Memory B cell (primary cell): ENCODE measurements at places on chromosomes 2 and 18.

DNA sequence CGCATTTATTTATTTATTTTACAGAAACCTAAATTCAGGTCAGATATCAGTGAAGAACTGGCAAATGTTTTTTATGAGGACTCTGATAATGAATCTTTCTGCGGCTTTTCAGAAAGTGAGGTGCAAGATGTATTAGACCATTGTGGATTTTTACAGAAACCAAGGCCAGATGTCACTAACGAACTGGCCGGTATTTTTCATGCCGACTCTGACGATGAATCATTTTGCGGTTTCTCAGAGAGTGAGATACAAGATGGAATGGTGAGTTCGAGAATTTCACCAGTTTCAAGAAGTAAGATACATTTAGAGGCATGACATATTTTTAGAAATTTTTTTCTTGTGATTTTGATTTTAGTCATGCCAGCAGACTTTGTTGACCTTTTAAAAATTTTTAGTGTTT is 4.6 kb downstream of the CDCA7 start:
- DNase-seq: no peak

DNA sequence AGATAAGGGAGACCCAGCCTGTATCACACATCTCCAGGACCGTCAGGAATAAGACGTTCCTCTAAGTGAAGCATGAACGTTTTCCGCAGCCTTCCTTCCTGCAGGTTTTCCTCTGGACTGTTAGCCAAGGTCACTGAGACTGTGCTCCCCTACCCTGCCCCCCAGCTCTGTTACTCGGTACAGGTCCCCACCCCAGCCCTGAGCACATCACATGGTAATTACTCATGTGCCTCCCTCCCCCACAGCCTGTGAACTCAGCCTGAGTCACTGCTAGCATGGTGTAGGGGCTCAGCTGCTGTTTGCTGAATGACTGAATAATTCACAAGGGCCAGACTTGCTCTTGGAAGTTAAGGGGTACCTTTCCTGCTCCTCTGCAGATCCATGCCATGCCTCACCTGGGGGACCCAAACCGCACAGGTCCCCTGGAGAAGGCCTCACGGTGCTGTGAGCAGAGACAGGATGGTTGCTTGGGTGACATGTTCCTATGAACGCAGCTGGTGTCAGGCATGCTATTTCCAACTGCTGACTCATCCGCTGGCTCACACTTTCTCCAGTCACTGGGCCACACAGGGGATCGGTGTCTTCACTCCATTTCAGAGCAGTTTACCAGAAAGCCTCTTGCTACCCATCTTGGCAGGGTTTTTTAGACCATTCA is 88.2 kb downstream of the PLB1 start:
- DNase-seq: no peak

GRCh38 chr2:230360028-230360427 is 33.0 kb downstream of the SP140L start:
- DNase-seq: no peak

DNA sequence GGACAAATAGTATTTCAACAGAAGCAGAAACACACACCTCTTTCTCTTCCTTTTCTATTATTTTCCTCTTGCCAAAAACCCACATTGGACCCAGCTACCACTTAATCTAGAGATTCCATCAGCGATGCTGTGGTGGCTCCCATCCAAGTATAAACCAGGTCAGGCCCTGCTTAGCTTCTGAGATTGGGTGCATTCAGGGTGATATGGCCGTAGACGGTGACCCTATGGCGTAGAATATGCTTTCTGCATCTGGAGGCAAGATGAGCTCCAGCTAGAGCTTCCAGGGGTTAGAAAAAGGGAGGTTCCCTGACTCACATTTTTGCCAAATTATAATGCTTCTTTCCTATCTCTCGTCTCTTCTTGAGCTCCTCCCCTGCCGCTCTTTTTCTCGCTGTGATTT is 66.5 kb downstream of the TNP1 start:
- no peak for DNase-seq

DNA sequence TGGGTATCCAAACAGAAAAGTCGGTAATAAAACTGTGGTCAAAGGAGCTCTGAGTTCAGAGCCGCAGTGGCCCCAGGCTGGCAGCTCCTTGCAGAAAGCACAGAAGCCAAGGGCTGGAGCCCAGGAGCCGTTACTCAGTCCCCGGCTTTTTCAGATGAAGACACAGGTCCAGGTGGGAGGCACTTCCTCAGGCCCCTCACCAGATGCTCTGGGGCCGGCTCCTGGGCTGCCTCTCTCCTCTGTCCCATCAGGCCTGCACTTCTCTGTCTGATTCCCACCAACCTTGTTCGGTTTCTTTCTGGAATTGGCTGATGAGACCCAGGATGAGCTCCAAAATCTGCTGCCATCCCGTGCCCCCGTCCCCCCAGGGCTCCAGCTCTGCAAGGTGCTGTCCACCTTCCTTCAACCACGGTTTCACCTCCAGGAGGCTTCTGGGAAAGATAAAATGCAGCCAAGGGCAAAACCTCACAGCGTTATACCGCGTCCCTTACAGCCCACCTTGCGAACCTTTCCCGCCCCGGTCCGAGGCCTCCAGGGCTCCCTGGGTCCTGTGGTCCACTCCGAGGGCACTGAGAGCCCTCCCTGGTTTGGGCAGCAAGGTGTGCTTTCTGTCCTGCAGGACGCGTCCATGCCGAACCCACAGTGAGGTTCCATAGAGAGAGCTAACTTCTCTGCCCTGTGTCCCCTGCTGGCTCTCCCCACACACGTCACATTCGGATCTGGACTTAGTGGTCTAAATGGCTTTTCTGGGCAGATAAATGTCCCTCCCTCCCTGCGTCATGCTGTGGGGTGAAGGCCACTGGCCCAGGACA is 102.9 kb downstream of the TPO start:
- DNase-seq: no peak

GRCh38 chr18:60965856-60966255 is 367.4 kb upstream of the CDH20 start:
- no peak for DNase-seq
